Stimulated activated CD4-positive, alpha-beta T cell treated with anti-CD3 and anti-CD28 coated beads, Interleukin-12 subunit alpha, Interleukin-12 subunit beta, amount 100 ng/mL, for 48 hours (primary cell): ENCODE measurements at places on chromosomes 7 and 10.

GRCh38 chr10:100874702-100875483 lies 37.9 kb upstream of the SLF2 start:
- DNase-seq: no peak

DNA sequence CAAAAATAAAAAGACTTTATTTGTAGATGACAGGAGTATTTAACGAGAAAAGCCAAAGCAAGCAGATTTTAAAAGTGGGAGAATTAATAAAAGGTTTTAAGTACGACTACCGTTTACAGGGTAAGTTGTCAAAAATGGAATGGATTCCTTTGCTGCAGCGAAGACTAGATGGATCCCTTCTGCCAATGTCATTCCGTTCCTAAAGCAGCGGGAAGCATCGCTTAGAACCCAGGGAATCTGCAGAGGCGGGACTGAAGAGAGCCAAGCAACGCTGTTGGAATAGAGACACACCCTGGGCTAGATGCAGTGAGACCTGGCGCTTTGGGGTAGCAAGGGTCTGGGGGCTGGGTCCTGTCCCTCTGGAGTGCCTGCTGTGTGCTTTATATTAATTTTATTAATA lies 303.1 kb upstream of the MKI67 start:
- DNase-seq: no peak

GRCh38 chr10:103724771-103725170 lies 130.6 kb downstream of the SH3PXD2A start:
- no peak for DNase-seq

DNA sequence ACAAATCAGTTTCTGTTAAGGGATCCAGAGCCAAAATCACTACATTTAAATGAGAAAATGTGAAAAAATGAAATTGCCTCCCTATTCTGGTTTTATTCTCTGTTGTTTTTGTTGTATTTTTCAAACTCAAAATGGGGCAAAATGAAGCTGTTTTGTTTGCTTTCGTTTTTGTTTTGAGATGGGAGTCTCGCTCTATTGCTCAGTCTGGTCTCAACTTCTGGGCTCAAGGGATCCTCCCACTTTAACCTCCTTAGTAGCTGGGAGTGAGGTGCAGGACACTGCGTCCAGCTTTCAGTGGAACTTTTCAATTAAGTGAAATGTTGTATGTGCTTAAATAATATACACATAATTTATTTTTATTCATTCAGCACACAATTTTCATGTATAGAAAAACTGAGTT lies 205.0 kb downstream of the SORCS1 start:
- no peak for DNase-seq

DNA sequence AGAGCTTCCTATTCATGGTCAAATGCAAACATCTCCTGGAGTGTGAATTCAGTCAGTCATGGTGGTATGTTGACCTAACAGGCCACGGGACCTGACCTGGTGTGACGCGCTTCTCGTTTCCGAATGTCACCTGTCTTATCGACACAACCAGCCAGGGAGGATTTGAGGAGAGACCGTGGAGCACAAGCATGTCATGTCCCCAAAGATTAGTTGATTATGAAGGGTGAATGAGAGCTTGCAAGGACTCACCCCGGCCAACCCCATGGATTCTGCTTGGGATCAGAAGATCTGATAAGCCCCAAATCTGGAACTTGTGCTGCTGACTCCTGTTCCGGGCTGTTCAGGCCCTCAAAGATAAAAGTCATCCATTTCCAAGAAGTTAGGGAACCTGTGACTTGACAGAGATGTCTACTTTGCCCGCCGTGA lies 10.5 kb downstream of the ADRA2A start:
- no peak for DNase-seq

GRCh38 chr7:85510287-85510686 lies 323.4 kb upstream of the SEMA3D start:
- DNase-seq: no peak

- DNase-seq: peak; percentile 37
Measured at GRCh38 chr10:84308481-84309304, 19.7 kb upstream of the CCSER2 start.
